NCI-H2227 treated with DMSO at 0.1 percent for 48 hours (cell line): ENCODE measurements at places on chromosomes 1 and 21.
A peak's percentile ranks its signal among the peaks of the same experiment; 100 is the strongest.

GRCh38 chr1:219927298-219927955, 930 bp downstream of the SLC30A10 start:
- no peak for DNase-seq

DNA sequence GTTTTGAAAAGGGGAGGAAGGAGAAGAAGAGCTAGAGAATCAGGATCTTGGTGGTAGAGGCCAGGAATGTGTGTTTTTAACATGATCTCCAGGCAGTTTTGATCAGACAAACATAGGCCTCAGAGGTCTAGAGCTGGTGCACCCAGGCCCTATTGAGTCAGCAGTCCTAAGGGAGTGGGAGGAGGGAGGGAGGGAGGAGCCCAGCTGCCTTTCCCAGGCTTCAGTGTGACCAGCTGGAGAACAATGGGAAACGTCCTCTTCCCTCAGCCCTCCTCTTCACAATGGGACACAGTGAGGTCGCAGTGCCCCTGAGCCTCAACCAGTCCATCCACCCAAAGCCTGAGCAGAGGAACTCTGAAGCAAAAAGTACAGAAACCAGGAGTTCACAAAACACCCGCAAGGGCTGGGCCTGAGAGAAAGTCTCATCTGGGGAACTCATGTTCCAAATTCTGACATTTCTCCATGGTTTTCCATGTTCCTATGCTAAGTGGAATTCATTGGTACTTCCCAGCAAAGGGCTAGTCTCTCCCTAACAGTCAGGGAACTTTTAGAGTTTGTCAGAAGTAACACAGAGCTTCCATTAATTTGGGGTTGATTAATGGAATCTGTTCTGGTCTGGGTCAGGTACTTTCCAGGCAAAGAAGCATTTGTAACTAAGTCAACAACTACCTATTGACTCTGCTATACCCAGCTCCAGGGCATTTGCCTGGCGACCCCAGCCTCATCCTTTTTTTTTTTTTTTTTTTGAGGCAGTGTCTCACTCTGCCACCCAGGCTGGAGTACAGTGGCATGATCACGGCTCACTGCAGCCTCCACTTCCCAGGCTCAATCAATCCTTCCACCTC, 37.5 kb downstream of the ELAPOR1 start:
- no peak for DNase-seq

GRCh38 chr1:23369335-23370013, at the start of gene ZNF436:
ZNF436 (minus strand) TSS chr1:23369836; CDS start chr1:23368005, 1,831 bp downstream.
- DNase-seq = peak; percentile 96

- no peak for DNase-seq
Measured at GRCh38 chr1:60008500-60008899, 65.1 kb downstream of the C1orf87 start.

- DNase-seq = peak; percentile 17
Measured at GRCh38 chr1:234214129-234214910, 158.9 kb upstream of the COA6 start.

- DNase-seq = no peak
Measured at GRCh38 chr1:65757531-65757930, 35.2 kb upstream of the PDE4B start.

DNA sequence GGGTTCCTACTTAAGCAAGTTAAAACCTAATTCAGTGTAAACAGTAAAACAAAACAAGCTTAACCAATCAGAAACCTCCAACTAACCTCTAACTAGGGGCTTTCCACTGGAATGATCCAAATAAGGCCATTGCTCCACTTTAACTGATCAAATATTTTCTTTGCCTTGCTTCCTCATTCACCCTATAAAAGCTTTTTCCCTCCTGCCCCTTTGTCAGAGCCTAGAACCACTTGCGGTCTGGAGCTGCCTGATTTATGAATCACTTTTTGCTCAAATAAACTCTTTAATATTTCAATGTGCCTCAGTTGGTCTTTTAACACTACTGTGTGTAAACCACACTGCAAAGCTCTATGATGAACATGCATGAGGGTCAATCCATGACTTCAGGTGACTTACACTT, 4.5 kb upstream of the FAM89A start:
- no peak for DNase-seq

DNA sequence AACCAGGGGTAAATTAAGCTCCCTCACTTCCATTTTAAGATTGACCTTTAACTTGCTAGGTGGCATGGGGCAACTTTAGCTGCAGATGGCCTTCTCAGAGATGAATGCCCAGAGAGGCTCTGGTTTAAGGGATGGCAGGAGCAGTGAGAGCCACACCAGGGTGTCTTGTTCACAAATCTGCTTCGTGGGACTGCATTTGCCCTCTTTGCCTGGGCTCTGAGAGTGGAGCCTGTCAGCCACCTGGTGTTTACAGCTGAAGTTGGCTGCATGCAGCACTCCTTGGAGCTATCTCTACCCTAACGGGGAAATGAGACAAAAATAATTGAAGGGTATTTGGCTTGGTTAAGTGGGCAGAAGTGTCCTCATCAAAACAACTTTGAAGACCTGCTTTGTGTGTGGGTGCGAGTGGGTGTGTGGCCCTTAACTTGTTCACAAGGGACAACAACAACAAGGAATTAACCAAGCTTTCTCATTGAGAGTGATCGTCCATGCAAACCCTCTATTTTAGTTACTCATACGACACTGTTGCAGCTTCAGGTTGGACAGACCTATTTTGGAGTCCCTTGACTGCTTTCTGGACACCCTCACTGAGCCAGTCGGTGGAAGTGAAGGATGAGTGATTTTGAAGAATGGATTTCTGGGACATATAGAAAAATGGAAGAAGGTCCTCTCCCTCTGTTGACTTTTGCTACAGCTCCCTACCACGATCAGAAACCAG, 29.8 kb downstream of the PGM1 start:
- no peak for DNase-seq

DNA sequence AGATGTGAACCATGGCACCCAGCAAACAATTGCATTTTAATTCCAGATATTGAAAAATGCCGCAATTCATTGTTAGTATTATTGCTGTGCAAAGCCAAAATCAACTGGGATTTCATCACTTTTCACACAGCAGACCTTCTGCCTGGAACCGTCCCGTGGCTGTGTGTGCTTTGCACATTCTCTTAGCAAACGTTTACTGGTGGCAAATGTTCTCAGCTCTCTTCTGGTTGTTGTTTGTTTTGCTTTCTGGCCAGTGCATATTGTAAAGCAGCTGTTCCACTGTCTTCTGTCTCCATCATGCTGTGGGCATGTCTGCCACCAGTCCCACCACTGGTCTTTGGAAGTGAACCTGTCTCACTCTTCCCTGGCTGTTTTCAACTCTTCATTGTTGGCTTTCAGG, 19.8 kb upstream of the TTLL10 start:
- no peak for DNase-seq

DNA sequence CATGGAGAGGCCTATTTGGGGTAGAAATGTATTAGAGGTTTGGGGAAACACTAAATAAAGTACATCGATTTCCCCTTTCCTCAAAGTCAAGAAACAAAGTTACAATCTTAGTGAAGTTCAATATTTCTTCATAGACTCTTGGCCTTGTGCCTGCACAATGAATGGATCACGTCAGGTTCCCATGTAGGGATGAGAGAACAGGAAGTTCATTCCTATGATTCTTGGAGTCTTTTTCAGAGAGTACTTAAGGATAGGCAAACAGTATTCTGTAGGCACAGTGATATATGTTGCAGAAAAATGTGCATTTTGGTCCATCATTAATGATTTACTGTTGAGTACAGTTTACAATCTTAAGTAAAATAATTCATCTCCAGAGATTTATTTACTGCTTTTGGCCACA, 275.5 kb downstream of the RGS7 start:
- no peak for DNase-seq

- no peak for DNase-seq
Measured at GRCh38 chr1:177686933-177687332, 282.9 kb downstream of the SEC16B start.

DNA sequence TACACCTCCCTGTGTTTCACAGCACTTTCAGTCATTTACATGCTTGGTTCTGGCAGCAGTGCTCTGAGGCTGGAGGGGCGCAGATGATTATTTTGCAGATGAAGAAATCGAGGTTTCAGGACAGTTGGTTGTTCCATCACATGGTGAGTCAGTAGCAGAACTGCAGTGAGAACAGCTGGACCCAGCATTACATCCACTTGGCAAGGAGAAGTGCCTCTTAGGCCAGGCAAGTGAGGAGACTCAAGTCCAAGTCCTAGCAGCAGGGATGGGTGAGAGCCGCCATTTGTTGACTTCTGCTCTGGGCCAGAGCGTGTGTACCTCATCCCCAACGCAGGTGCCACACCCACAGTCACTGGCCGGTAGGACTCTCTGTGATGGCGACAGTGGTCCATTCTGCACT, 26.8 kb upstream of the EPHA8 start:
- DNase-seq = no peak

GRCh38 chr1:190615818-190616217, 138.2 kb upstream of the BRINP3 start:
- DNase-seq = no peak

DNA sequence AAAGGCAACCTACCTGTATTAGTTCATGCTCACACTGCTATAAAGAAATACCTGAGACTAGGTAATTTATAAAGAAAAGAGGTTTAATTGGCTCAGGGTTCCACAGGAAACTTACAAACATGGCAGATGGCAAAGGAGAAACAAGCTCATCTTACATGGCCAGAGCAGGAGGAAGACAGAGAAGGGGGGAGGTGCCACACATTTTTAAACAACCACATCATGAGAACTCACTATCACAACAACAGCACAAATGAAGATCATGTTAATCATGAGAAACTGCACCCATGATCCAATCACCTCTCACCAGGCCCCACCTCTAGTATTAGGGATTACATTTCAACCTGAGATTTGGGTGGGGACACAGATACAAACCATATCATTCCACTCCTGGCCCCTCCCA, 90.6 kb upstream of the KCTD3 start:
- no peak for DNase-seq

- DNase-seq = no peak
Measured at GRCh38 chr1:58363585-58363984, 182.9 kb downstream of the OMA1 start.

- no peak for DNase-seq
Measured at GRCh38 chr1:64959986-64960385, 6.4 kb downstream of the JAK1 start.

GRCh38 chr1:95640746-95641145, 406.7 kb downstream of the RWDD3 start:
- peak; percentile 49 for DNase-seq

GRCh38 chr1:26889551-26890466, at the start of gene GPN2:
GPN2 (minus strand) TSS chr1:26890283; CDS start chr1:26890096, 187 bp downstream.
- peak; percentile 77 for DNase-seq

DNA sequence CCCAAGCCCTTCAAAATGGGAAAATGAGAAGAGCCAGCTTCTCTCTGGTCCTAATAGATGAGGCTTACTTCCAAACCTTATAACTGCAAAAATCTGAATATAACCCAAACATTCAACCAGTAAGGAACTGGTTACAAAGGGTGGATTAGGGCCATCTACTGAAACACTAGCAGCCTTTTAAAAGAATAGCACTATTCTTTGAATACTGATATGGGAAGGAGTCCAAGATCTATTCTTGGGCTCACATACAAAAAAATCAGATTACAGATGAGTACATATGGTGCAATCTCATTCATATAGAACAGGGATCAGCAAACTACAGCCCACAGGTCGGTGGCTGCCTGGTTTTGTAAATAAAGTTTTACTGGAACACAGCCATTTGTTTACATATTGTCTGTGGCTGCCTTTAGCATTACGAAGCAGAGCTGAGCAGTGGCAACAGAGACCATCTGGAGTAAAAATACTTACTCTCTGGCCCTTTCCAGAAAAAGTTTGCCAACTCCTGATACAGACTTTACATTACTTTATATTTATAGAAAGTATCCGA, 167.7 kb downstream of the ZSCAN20 start:
- no peak for DNase-seq

DNA sequence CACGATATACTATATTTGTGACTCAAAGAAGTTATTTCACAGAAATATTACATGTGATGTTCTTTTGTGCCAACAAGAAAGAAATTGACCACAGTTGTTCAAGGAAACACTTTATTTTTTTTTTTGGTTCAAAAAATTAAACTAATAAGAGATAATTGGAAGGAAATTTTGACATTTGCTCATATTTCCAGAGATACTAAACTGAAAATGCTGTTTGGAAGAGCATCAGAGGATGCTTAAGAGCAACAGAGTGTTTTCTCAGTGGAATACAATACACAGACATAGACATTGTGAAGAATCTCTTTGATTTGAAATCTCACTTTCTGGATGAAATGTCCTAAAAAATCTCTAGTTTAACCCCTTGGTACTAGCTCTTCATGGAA, 760.4 kb upstream of the CXADR start:
- no peak for DNase-seq

DNA sequence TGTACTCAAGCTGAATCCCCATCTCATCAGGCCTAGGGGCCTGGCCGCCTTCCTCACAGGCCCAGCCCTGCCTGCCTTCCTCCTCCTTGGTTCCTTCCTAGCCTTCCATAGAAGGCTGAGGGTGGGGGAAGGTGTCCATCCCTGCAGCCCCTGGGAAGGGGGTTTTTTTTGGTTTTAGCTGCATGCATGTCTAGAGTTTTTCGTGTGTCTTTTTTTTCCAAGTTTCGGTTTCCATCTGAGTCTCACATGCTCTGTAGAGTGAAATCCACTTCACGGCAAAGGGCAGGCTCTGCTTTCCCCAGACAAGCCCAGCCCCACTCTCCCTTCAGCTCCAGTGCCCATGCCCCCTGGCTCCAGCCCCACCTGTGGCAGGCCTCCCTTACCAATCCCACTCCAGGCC, 32.1 kb downstream of the GRHL3 start:
- no peak for DNase-seq

DNA sequence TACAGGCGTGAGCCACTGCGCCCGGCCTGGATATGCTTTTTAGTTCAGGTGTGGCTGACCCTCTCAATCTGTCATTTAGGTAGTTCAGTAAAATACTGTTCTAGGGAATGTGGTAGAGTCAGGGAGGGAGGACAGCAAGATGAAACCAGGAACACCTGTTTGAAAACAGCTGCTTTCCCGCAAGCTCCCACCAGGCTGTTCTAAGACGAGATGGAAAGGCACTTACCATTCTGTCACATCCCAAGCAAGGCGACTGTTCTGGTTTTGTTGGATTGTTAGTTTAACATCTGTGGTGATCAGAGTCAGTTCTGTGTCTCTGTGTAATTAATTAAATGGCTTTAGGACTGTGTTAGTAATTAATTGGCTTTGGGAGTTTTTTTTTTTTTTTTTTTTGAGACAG, 2.9 kb downstream of the CHAF1B start:
- no peak for DNase-seq

GRCh38 chr1:108861566-108861965, 4.7 kb upstream of the AKNAD1 start:
- no peak for DNase-seq

GRCh38 chr21:33836408-33836807, 79.2 kb downstream of the ATP5PO start:
- no peak for DNase-seq
